Right renal cortex interstitium (tissue), 3 donors: ENCODE measurements at places on chromosomes 2 and 18. TPM values are rescaled to one million over a fixed set of nuclear protein-coding genes. Genes with fewer than 3 reads are reported as not detected.

- DNase-seq = no peak
Measured at GRCh38 chr2:112836163-112836560, 417 bp downstream of the IL1B start.

- no peak for DNase-seq
Measured at GRCh38 chr2:157897106-157897971, 21.2 kb upstream of the ACVR1 start.

The CYS1 gene
- 96.9 TPM for polyA plus RNA-seq

DNA sequence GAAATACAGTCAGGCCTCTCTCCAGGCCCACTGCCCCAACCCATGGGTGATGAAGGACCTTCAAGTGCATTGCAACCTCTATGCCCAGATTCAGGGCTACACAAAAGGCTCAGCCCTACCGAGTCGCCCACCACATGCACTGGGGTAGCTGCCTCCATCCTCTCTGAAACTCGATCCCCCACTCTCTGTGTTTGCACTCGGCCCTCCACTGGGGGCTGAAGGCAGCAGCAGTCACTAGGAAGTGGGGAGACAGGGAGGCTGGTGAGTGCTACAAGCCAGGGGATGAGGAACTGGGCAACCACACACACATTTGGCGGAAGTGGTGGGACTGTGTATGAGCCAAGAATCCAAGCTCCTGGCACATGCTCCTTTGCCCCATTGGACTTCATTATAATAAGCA lies 94.6 kb downstream of the CERS6 start:
- DNase-seq = no peak

- DNase-seq = no peak
Measured at GRCh38 chr2:120465989-120466703, 120.2 kb downstream of the INHBB start.

DNA sequence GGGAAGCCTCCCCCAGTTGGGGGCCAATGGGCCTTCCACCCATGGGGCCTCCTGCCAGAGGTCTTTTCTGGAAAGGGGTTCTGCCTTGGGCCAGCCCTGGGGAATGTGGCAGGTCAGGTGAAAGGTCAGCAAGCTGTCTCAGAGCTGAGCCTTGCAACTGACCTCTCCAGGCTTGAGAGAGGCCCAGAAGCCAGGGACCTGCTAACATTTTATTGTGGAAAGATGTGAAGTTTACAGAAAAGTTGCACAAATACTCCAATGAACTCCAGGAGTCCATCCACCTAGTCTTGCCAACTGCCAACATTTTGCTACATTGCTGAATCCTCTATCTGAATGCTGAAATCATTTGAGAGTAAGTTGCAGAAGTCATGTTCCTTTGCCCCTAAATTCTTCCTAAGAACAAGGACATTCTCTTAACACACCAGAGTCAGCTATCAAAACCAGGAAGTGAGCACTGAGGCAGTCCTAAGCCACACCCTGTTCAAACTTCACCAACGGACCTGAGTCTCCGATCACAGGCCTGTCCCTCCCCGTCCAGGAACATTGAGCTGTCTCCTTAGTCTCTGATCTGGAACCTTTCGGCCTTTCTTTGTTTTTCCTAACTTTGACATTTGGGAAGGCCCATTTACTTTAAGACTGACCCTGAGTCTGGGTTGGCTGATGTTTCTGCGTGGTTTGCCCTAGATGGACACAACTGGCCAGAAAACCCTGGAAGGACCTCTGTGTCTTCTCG lies 4.0 kb downstream of the SNORC start:
- DNase-seq = no peak

- DNase-seq = no peak
Measured at GRCh38 chr2:10873171-10873570, 38.6 kb upstream of the KCNF1 start.

GRCh38 chr2:131067465-131068125 lies 25.7 kb downstream of the FAM168B start:
- no peak for DNase-seq

The SOWAHC gene
- 16.7 TPM for polyA plus RNA-seq

DNA sequence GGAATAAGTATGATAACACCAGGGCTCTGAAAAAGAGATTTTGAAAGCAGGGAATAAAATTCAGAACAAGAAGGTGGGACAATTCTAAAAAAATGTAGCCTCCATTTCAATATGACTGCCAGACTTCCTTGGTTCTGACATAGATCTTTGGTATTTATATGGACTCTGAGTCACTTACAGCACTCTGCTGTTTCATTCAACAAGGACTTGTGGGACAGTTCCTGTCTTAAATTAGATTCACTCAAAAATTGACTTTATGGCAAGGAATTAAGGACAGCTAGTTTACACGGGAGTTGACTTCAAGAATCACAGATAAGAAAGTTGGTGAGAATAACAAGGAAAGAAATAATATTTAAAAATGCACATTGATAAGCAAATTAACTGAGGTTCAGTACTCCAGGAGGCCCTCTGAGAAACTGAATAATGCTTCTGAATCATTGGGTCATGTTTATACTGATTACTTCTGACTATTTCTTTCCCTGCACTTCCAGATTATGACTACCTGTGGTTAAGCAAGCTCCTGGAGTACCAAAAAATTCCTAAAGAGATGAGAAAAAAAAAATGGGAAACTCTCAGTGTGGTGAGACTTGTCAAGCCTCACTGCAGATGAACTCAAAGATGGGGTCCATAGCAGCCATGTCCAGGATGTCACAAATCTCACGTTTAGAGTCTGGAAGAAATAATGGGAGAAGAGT lies 828.3 kb upstream of the PIK3C3 start:
- no peak for DNase-seq

The ARHGAP25 gene
- polyA plus RNA-seq = 7.9 TPM

The MOGAT1 gene
- not detected for polyA plus RNA-seq

DNA sequence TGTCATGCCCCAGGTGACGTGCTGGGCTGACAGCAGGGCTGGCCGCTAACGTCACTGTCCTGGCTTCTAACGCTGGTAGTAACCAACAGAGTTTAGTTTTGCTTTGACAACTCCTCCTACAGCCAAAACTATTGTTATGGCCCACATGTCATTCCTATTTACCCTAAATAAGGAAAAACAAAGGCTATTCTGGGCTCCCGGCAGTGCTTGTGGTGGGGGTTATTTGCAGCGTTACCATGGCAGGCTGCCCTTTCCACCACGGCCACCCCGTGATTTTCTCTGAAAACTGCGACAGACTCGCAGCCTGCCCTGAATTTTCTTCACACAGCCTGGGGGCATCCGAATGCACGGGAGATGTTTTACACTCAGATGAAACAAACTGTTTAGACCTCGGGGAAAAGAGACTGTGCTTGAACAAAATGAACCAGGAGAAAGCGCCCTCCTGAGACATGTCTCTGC lies 115.2 kb downstream of the FAM210A start:
- DNase-seq = no peak

GRCh38 chr2:37898448-37898847 lies 26.6 kb upstream of the RMDN2 start:
- DNase-seq = no peak

- DNase-seq = no peak
Measured at GRCh38 chr2:64987001-64987955, 1.9 kb upstream of the SLC1A4 start.

The SPEG gene
- 11.2 TPM for polyA plus RNA-seq

DNA sequence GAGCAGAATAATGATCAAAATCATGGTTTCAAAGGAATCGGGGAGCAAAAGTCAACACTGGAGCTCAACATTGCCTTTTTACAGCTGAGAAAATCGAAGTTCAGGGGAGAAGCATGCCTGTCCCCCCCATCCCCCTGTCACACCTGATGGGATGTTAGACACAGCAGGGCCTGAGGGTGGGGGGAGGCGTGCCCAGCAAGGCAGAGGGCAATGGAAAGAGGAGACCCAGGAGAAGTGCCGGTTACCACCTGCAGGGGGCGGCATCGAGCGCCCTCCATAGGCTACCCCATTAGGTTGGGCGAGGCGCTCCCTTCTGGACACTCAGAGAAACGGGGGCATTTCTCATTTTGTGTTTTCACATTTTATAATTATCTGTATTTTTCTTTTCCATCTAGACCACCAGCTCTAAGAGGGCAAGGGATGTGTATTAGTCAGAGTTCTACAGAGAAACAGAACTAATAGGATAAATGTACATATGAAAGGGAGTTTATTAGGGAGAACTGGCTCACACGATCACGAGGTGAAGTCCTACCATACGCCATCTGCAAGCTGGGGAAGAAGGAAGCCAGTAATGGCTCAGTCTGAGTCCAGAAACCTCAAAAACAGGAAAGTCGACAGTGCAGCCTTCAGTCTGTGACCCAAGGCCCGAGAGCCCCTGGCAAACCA lies 271.3 kb downstream of the LRATD1 start:
- no peak for DNase-seq

DNA sequence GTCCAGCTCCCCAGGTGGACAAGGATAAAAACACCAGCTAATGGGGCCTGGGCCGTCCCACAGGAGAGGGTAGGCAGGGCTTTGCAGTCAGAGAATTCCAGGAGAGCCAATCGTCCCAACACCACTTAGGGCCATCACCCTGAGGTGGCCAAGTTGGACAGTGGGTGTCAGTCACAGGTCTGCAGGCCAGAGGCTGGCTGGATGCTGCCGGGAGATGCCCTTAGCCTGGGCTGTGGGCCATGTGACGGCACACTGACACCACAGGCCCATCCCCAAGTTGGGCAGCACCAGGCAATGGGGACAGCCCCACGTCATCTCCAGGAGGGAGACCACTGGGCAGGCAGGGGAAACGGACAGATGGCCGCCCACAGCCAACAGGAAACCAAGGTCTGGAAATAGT lies 53.9 kb downstream of the KIF1A start:
- DNase-seq = no peak

The DARS1 gene
- polyA plus RNA-seq = 156 TPM

GRCh38 chr2:237701859-237702390 lies 74.5 kb downstream of the LRRFIP1 start:
- no peak for DNase-seq

The BCL2L11 gene
- 17.8 TPM for polyA plus RNA-seq

The LIMS2 gene
- 16.4 TPM for polyA plus RNA-seq

The TXNL1 gene
- 114 TPM for polyA plus RNA-seq

DNA sequence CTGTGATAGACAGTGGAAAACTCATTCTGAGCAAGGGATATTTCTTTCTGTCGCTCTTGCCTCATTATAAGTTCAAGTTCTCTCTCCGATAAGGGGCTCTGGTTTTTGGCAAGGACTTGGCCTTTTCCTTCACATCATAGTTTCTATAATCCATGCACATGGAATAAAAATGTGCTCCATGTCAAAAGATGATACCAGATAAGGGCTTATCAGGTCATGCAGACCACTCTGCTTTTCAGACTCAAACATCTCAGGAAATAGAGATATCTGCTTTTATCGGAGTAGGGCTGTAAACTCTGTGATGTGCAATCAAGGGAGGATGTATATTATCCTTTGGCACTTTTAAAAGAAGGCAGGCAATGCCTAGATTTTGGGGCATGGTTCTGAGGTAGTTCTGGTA lies 45.0 kb upstream of the DARS1 start:
- DNase-seq = no peak

DNA sequence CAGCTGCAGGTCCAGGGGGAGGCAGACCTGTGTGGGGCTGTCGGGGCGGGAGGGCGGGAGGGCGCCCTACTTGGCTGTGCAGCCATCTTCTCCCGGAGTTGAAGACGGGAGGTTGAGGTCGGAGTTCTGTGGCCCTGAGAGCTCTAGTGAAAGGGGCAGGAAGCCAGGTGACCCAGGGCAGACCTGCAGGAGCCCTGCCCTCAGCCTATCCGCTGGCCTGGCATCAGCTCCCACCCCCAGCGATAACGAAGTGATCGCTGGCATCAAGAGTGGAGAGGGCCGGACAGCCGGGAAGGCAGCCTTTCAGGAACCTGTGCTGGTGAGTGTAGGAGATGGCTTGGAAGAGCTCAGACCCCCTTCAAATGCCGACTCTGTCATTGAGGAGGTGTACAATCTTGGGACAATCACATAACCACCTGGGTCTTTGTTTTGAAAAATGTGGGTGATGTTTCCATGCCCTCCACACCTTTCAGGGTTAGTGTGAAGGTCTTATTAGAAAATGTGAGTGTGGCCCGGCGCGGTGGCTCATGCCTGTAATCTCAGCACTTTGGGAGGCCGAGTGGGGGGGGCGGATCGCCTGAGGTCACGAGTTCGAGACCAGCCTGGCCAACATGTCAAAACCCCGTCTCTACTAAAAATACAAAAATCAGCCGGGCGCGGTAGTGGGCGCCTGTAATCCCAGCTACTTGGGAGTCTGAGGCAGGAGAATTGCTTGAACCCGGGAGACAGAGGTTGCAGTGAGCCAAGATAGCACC lies 1.3 kb downstream of the ARHGEF4 start:
- no peak for DNase-seq

The SOX11 gene
- 17.2 TPM for polyA plus RNA-seq

- DNase-seq = no peak
Measured at GRCh38 chr2:216385478-216385877, 13.2 kb upstream of the MARCHF4 start.

DNA sequence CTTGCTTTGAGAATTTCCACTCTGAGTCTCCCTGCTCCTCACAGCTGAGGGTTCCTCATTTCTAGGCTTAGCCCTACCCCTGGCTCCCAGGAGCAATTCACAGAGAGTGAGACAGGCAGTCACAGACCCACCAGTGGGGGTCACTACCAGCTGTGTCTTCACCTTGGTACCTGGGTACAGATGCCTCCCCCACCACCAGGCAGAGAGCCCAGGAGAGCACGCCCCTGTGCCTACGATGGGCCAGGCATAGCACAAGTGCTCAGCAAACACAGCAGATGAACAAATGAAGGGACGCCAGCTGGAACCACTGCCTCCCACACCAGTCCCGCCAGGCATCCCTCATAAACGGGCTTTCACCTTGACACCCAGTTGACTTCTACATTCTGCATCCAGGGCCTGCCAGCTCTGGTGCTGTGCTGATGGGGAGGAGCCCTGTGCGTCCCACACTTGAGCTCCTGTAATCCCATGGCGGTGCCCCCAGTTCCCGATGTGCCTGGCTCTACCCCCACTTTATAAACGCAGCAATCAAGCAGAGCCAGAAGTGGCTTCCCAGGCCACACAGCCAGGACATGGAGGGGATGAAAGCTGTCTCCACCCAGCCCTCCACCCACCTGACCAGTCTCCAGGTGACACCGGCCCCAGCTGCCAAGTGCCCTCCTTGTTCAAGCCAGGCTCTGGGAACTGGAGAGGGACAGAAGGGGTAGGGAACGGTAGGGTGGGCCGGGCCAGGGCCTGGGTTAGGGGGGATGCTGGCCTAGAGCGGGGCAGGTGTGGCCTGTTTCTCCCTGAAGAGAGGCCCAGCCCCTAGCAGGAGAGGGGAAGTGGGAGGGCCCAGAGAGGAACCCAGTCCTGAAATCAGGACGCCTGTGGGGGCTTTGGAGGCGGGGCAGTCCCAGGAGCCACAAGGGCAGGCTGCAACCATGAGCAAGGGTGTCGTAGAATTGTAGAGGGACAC lies 42.5 kb downstream of the SCTR start:
- DNase-seq = no peak

- DNase-seq = no peak
Measured at GRCh38 chr18:32770666-32771168, 2.1 kb downstream of the KLHL14 start.

The VRK2 gene
- 25.1 TPM for polyA plus RNA-seq

- DNase-seq = no peak
Measured at GRCh38 chr2:209974576-209974975, 27.9 kb upstream of the RPE start.

DNA sequence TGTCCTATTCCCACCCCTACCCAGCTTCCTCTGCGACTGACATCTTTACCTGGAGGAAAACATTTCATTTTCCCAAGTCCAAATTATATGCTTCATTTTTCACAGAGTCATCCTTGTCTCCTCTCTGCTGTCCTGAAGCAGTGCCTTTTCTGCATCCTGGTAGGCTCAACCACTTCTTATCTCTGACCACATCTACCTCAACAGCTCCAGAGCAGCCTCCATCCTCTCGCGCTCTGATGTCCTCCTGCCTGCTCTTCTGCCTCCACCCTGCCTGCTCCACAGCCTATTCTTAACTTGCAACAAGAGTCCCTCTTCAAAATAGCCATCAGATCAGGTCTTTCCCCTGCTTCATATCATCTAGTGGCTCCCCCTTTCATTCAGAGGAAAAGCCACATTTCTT lies 457.1 kb downstream of the PARD3B start:
- no peak for DNase-seq
